ENCODE measurements at places on chromosomes 11 and 22.

GRCh38 chr22:44595841-44596341 is 97.9 kb upstream of the RTL6 start:
- peak; percentile 74 for DNase-seq

GRCh38 chr22:21726650-21727049 is 8.9 kb downstream of the YPEL1 start:
- DNase-seq, result peak; percentile 23

DNA sequence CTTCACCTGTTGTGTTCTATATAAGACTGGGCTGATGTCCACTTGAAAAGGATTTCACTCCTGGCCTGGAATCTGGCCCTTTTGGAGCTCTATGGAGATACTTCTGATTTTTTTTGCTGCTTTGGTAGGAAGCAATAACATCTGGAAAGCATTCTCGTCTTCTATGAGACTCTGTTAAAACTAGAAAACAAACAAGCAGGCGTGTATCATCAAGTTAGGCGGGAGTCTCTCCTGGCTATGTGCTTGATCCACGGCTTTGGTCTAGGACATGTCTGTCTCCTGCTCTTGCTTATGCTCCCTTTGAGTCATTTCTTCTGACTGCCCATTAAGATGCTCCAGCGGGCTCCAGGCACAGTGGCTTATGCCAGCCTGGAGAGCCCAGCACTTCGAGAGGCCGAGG is 121.4 kb upstream of the TTC12 start:
- no peak for DNase-seq

- DNase-seq, result no peak
Measured at GRCh38 chr11:69365558-69365957, 71.6 kb downstream of the MYEOV start.

DNA sequence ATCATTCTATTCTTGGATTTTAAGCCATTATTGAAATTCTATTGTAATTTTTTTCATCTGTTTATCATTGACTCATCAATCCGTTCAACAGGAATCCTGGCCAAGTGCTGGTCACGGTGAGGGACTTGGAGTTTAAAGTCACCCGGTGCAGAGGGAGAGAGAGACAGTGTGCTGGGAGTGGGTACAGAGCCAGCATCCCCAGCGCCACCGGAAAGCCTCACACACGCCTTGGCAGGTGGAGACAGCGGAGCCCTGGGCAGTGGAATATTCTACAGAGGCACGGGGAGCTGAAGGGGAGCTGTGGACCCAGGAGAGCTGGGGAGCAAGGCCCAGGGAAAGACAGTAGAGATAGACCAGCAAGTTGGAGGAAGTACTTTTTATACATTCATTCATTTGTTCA is 787.6 kb downstream of the BRD1 start:
- no peak for DNase-seq

- no peak for DNase-seq
Measured at GRCh38 chr11:62926680-62927455, 5.7 kb upstream of the CHRM1 start.

DNA sequence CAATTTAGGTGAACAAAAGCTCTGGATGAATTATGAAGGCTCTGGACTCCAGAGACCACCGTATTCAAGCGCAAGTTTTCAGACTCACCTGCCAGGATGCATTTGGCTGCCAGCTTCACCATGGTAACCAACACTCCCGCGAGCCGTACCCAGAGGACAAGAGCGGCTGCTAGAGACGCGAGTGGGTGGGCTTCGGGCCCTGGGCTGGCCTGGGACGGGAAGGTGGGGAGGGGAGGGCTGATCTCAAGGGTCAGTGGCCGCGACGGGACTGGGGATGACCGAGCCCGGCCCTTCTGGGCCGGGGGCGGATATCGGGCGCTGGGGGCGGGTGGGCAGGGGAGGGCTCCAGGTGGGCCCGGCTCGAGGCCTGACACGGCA is 344 bp downstream of the IFT27 start:
- DNase-seq, result no peak

DNA sequence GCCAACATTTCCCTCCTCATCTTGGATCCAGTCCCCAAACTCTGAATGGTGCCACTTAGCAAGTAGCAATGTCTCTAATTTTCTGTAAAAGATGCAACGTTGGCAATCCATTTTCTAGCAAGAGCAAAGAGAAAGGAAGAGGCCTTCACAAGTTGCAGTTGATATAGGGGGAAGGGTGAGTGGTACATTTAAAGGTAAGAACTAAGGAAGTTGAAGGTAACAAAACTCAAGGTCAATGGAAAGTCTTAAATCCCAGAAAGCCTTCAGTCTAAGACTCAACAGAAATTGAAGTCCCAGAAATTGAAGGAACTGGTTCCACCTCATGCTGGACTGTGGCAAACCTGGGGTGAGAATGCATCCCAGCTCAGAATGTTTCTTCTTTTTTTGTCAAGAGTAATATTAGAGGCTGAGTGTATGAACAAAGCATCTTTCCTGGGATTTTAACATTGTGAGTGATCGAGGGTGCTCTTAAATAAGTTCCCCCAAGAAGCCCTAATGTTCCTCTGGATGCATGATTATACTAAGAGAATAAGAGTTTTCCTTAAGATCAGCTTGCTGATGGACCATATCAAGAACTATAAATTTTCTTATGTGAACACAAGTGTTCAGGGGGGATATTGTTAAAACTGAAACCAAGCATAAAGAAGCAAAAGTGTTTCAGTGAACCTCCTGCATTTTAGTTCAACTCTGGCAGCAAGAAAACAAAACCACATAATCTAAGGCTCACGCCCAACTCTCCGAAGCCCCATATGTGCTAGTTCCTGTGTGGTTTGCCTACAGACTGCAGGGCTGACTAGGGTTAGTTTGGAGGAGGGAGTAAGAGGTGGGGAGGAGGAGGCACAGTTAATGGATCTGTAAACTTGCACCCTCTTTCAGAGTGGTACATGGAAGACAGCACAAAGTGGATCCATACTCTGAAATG is at the start of gene GRAP2:
TSS of gene GRAP2 (plus strand) at position 779 of the 922 bp plus-strand sequence. CDS start 46,023 bp downstream, outside the sequence.
- no peak for DNase-seq

GRCh38 chr11:121336279-121336937 is 43.8 kb downstream of the SC5D start:
- DNase-seq, result no peak

DNA sequence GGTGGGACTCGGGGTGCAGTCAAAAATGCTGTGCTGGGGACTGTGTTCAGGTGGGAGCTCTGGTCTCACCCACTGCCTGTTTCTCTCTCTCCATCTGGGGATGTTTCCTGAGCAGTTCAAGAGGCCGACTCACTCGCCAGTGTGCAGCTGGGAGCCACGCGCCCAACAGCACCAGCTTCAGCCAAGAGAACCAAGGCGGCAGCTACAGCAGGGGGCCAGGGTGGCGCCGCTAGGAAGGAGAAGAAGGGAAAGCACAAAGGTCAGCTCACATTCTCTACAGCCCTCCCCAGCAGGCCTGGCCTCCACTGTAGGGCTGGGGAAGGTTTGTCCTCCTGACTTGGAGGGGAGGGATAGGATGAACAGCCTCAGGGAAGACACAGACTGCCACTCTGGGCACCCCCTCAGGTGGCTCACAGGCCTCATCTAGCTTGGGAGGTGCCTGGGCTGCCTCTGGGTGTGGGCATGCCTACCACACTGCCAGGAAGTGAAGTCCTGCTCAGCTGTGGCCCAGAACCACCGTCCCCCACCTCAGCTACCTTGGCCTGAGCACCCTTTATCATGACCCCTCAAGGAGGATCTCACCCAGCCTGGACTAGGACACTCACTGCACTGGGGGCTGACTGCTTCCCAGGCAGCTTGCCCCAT is 13.0 kb downstream of the TUB start:
- DNase-seq, result no peak

DNA sequence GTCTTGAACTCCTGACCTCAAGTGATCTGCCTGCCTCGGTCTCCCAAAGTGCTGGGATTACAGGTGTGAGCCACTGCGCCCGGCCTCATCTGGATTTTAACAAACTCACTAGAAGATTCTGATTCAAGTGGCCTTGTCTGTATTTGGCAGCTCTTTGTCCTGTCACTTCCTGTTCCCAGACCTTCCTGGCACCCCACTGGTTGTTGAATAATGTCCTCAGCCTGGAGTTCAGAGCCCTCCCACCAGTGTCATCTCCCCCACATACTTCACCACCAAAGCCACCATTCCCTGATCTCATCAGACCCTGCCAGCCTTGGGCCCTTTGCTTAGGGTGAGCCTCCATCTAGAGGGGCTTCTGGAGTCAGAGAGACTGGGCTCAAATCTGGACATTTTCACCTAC is 3.3 kb downstream of the PELI3 start:
- no peak for DNase-seq
